ENCODE measurements at places on chromosomes 7 and 10.

DNA sequence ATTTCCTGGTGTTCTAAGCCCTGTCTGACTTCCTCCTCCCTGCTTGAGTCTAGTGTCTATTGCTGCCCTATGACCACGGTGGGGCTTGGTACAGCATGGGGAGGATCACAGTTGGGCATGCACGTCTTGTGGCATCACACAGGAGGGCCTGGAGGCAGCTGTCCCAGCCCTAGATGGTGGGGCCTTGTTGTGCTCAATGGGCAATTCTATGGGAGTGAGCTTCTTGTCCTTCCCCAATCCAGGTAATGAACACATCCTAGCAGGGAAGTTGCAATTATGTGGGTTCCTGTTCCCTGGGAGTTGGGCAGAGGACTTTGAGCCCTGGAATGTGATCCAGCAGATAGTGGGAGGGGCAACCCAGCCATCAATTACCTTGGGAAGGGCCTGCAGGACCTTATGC is 10.8 kb upstream of the FAM3C start:
- DNase-seq, result no peak

- no peak for DNase-seq
Observed at GRCh38 chr10:6089334-6090219, 743 bp downstream of the RBM17 start.

- no peak for DNase-seq
Observed at GRCh38 chr10:78771260-78771659, 297.5 kb upstream of the ZMIZ1 start.

GRCh38 chr10:48941427-48942075 is 1.9 kb upstream of the LRRC18 start:
- DNase-seq, result no peak

DNA sequence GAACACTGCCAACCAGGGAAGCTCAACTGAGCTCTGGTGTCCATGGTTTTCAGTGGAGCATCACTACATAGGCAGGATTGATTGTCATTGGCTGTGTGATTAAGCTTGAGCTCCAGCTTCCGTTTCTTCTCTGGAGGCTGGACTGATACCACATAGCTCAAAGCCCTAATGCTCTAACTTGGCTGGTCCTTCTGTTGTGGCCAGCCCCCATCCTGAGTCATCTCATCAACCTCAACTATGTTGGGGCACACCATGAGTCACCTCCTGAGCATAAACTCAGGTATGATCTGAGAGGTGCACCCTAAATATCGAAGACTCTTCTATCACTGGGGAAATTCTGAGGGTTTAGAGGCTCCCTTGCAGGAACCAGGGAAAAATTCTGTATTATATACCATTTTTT is 114.5 kb upstream of the INHBA start:
- peak; percentile 69 for DNase-seq

GRCh38 chr7:33792547-33793105 is 112.7 kb upstream of the BMPER start:
- DNase-seq, result no peak

GRCh38 chr7:41002741-41003610 is 699.9 kb downstream of the INHBA start:
- DNase-seq, result no peak

- no peak for DNase-seq
Observed at GRCh38 chr10:12938271-12938670, 63.2 kb downstream of the CCDC3 start.

DNA sequence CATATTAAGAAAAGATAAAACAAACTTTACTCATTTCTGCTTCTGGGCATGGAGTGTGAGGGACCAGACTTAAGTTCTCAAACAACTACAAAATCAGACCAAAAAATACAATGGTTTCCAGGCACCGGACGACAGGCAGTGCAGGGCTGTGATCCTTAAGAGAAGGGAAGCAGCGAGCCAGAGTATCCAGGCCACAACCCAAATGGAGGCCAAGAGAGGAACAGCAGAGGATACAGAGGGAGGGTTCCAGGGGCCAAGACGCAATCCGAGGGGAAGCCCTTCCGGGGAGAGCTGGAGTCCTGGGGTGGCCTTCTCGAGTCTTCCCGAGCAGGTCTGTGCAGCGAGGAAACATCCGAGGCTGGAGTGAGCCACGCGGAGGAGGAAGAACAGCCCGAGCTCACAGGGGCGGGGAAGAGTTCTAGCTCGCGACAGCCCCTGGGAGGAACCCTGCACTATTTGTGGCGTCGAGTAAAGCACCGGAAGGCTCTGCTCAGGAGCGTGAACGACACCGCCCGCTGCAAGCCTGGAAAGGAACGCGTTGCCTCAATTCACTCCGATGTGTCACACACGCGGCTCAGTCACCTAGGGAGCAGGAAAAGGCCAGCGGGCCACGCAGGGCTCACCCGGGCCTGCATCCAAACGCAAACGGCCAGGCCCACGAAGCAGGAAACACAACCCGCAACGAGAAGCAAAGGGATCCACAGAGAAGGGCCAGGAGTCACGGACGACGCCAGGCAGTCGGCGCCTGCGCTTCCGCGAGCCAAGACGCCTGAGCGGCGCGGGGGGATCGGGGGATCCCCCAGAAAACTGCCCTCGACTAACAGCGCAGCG is 933 bp upstream of the RNF32 start:
- no peak for DNase-seq

- DNase-seq, result no peak
Observed at GRCh38 chr10:6592080-6592479, 12.0 kb upstream of the PRKCQ start.

DNA sequence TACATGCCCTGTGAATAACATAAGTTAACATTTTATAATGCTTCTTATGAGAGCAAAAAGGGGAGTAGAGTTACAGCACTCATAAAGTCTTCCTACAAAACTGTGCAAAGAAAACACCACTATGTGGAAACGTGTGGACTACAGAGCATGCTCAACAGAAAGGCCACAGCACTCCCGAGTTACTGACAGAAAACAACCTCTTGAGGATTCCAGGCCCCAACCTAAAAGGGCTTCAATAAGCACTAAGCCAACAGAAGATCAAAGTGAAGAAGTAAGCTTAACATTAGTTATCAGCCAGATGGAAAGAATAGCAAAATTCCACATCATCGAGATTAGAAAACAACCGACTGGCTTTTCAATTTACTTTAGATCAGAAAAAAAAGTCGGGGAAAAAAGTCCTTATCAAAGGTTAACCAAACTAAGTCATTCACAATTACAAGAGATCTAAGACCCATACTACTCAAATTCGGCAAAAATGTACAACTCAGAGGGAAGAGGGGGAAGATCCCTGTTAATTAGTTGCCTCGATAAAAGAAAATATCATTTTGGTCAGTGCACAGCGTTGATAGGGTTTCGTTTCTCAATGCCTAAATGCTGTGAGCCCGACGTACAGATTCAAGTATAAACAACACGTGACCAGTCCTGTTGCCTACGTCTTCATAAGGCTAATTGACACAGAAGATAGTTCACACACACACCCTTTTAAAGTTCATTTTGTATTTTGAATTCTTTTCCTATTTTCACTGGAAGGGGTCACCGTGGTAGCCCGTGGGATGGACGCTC is 1.4 kb downstream of the KBTBD2 start:
- DNase-seq, result peak; percentile 9

- DNase-seq, result no peak
Observed at GRCh38 chr7:78620920-78621319, 822.3 kb downstream of the PHTF2 start.

DNA sequence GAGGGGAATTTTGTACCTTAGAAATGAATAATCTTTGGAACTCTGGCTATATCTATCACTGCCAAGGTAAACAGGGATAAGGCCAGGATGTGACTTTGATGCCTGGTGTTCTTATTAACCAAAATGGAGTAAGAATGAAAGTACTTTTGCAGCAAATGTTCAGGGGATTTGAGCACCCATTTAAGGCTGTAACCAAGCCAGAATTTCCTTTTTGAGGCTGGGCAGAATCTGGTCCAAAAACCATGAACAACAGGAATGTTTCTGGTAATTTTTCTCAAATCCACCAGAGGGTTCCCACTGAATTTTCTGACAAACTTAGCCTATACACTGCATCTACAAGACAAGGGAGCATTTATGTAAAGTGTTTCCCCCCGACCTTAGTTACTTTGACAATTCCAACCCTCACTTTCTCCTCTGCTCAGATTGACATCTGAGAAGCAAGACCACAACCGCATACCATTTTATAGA is 120.6 kb downstream of the BAMBI start:
- DNase-seq, result no peak

DNA sequence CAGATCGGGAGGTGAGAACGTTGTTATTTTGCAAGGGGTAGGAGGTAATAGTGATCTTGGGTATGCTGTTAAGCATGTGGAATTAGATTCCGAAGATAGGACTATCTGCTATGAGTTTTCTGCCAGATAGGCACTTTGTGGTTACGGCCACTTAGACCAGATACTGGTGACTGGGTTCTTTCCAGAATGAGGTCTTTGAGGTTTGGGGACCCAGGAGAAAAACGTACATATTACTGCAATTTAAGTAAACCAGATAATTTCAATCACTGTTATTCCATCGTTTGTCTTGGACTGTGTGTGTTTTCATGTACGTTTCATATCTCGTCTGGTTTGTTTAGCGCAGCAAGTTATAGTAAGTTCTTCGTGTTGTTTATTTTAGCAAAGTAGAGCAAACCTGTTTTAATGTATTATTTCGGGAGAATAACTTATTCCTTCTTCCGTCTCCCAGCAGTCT is 312 bp downstream of the ARL4A start:
- no peak for DNase-seq

GRCh38 chr7:116977172-116977571 is 23.9 kb downstream of the ST7 start:
- no peak for DNase-seq

GRCh38 chr10:91909117-91909677 is at the start of gene FGFBP3:
TSS of gene FGFBP3 (minus strand) at chr10:91909486. CDS start at chr10:91908969, 517 bp downstream.
- no peak for DNase-seq

DNA sequence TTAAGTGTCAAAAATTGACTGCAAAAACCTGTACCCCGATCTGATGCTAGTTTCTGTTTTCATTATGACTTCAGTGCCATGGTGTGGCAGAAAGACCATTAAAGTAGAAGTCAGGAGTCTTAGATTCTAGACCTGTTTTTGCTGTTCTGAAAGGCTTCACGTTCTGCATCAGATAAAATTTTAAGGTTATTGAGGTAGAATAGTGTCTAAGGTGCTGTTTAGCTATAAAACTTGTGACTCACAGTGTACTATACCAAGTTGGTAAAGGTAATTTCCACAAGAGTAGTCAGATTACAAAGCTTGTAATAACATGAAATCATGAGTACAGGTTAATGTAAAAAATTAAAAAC is 38.6 kb downstream of the ZNRF2 start:
- DNase-seq, result no peak

- no peak for DNase-seq
Observed at GRCh38 chr7:151600331-151600730, 80.6 kb upstream of the RHEB start.

DNA sequence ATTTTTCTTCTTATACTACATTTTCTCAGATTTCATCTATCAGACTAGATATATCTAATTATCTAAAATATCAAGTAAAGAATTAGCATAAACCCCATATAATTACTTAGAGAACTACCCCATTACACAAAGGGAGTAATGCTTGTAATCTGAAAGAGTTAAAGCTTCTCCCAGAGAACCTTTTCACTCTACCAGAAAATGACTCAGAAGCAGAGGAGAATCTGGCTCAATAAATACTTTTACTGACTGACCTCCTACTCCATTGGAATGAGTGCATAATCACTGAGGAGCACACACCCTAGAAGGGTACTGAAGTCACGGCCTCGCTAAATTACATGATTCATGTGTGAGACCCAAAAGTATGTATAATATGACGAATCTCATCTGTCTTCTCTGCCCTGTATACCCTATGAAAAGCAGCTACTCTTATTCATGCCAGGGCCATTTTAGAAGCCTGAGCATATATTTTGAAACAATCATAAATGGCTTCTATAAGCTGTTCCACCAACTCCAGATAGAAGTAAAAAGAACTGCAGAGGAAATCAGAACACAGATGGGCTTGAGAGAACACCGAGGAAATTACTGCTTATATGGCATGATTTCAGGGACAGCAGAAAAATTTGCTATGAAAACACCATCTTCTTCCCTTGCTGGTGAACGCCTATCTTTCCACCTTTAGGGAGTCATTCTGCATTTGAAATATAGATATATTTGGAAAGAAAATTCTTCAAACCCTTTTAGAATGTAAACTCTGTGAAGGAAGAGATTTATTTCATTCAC is 32.7 kb downstream of the DNMBP start:
- DNase-seq, result no peak

DNA sequence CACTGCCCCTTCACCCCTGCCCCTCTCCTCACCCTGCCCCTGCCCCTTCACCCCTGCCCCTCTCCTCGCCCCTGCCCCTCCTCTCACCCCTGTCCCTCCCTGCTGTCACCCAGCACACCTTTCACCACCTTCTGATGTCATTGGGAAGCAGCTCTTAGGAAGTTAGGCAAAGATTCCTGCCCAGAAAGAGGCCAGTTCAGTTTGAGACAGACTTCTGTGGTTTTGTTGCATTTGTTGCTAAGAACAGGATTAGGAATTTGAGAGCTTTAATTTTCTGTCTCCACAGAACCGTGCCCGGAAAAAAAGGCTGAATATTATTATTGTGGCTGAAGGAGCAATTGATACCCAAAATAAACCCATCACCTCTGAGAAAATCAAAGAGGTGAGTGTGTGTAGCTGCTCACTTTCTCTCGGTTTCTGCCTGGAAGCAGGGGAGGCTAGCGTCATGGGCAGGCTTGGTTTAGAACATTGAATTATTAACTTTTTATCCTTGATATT is 39.6 kb downstream of the PFKP start:
- DNase-seq, result no peak

- no peak for DNase-seq
Observed at GRCh38 chr10:27701938-27702537, 43.6 kb downstream of the MKX start.

DNA sequence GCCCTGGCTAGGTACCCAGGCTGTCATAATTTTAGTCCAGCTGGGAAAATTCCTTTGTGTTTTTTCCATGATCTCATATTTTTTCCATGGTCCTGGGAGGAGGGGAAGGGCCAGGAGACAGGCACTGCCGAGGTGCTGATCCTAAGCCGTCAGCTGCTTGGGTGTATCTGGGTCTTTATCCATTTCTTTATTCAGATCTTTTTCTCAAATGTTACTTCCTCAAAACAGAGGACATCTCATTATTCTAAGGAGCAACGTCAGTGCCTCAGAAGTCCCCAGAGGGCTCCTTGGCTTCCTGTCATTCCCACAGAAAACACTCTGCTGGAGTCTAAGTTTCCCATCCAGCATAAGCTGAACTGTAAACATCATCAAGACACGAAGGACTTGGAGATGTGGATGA is 2.8 kb upstream of the OR6V1 start:
- DNase-seq, result no peak

GRCh38 chr10:87546971-87547413 is 42.3 kb downstream of the MINPP1 start:
- no peak for DNase-seq

GRCh38 chr10:43679509-43679908 is 30.8 kb upstream of the ZNF32 start:
- no peak for DNase-seq

- DNase-seq, result no peak
Observed at GRCh38 chr7:116526897-116527296, 2.1 kb downstream of the CAV1 start.
